Left lung (tissue), 14 donors: ENCODE measurements at places on chromosomes 2 and 18. TPM values are rescaled to one million over a fixed set of nuclear protein-coding genes. Genes with fewer than 3 reads are reported as not detected.

DNA sequence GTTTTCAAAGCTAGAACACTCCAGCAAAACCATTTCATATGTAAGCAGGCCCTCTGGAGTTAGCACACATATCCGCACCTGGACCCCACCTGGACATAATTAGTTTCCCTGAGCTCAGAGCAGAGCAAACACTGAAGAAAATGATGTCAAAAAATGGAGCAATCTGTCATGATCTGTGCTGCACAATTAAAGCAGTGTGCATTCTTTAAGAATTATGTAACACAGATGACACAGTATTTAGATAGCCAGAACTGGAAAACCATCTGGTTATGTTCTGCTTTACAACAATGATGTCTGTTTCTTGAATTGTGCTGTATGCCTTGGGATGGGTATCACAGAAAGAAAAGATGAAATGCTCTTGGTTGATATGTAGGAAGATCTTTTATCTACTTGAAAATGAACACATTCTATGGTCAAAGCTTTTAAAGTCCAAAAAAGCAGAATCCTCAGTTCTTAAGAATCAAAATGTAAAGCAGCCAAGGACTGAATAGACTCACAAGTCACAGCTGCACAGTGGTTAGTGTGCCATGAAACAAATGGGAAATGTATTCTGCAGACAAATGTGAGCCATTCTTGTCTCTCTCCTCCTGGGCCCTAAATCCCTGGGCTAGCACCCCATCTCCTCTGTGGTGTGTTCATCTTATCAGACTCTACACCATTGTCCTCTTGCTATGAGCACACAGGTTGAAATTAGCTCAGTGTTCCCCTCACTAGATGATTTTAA, 36.8 kb downstream of the HRH4 start:
- H3K27me3 ChIP-seq = no peaks in the 10 kb centered on the region
- no peak overlapping the region for H3K4me3 ChIP-seq
- DNase-seq = no peak
- no peaks in the 10 kb centered on the region for H3K4me1 ChIP-seq
- H3K36me3 ChIP-seq = no peaks in the 10 kb centered on the region

ZSWIM2 gene
- polyA plus RNA-seq = not detected

- DNase-seq = no peak
- H3K4me1 ChIP-seq = no peaks in the 10 kb centered on the region
- H3K36me3 ChIP-seq = no peaks in the 10 kb centered on the region
Observed at GRCh38 chr2:7886666-7887065, 795.2 kb upstream of the ID2 start.

- H3K27me3 ChIP-seq = peaks cover 26% of the 10 kb centered on the region
- H3K36me3 ChIP-seq = no peaks in the 10 kb centered on the region
- no peak for DNase-seq
- peaks cover 17% of the 10 kb centered on the region for H3K4me1 ChIP-seq
Observed at GRCh38 chr2:19865151-19865550, 36.6 kb downstream of the TTC32 start.

IL18RAP gene
- polyA plus RNA-seq = 0.85 TPM

DNA sequence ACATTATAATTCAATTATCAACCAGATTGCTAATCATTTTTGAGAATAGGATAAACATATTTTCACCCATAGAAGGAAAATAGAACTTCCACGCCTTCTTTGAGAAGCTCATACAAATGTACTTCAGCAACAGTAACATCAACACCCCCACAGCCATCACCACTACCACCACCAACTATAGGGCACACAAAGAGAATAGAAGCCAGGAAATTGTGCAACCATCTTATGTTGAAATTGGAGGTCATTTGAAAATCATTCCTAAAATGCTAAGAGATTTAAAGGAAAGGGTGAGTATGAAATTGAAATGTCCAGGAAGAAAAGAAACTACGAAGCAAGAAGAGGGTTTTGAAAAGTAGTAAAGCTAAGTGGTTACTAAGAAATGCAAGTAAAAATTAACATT, 563.4 kb downstream of the ZNF804A start:
- H3K36me3 ChIP-seq = no peaks in the 10 kb centered on the region
- H3K27ac ChIP-seq = no peak overlapping the region
- H3K27me3 ChIP-seq = no peaks in the 10 kb centered on the region
- H3K4me1 ChIP-seq = no peaks in the 10 kb centered on the region
- DNase-seq = no peak

DNA sequence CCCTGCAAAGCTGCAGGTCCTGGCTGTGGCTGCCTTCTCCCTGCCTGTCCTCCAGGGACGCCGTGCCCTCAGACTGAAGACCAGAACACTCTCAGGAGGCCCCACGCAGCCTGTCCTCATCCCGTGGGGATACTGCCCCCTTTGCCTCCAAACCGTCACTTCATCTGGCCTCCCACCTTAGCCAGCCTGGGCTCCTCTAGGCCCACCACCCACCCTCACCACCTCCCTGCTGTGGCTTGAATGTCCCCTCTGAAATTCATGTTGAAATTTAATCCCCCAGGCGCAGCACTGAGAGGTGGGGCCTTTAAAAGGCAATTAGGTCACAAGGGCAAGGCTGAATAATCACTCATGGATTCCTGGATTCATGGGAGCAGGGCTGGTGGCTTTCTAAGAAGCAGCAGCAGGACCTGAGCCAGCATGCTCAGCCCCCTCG, 198.2 kb downstream of the SEPTIN10 start:
- peaks cover 7% of the 10 kb centered on the region for H3K4me1 ChIP-seq
- H3K27me3 ChIP-seq = no peaks in the 10 kb centered on the region
- H3K4me3 ChIP-seq = no peak overlapping the region
- no peaks in the 10 kb centered on the region for H3K36me3 ChIP-seq
- no peak overlapping the region for H3K27ac ChIP-seq

DNA sequence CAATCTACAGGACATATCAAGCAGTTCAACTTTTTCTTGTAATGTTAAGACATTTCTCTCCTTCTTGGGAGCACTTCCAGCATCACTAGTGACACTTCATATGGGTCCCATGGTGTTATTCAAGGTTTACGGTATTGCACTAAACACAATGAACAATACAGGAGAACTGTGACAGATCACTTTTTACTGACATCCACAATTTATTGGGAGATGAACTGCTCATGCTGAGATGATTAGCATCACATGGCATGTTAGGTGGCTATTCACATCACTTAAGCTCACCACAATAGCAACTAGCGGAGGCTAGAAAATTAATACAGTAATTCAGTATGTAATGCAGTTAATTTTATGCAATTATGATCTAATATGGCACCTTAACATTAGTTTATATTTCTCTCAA, 264.4 kb downstream of the ERBB4 start:
- no peaks in the 10 kb centered on the region for H3K27me3 ChIP-seq
- DNase-seq = no peak
- no peak overlapping the region for H3K4me3 ChIP-seq
- H3K4me1 ChIP-seq = no peaks in the 10 kb centered on the region
- no peak overlapping the region for H3K27ac ChIP-seq
